ENCODE measurements at places on chromosomes 12 and 14.

DNA sequence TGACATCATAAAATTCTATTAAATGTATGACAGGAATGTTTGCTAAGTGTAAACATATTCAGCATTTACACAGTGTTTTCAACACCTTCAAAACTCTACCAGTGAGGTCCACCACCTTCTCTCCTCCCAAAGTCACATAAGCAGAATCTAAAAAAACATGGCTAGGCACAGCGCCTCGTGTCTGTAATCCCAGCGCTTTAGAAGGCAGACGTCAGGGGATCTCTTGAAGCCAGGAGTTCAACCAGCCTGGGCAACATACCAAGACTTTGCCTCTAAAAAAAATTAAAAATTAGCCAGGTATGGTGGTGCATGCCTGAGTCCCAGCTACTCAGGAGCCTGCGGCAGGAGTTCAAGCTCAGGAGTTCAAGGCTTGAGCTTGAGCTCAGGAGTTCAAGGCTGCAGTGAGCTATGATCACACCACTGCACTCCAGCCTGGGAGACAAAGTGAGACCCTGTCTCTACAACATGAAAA is 30.0 kb downstream of the NUMB start:
- DNase-seq: peak; percentile 11

DNA sequence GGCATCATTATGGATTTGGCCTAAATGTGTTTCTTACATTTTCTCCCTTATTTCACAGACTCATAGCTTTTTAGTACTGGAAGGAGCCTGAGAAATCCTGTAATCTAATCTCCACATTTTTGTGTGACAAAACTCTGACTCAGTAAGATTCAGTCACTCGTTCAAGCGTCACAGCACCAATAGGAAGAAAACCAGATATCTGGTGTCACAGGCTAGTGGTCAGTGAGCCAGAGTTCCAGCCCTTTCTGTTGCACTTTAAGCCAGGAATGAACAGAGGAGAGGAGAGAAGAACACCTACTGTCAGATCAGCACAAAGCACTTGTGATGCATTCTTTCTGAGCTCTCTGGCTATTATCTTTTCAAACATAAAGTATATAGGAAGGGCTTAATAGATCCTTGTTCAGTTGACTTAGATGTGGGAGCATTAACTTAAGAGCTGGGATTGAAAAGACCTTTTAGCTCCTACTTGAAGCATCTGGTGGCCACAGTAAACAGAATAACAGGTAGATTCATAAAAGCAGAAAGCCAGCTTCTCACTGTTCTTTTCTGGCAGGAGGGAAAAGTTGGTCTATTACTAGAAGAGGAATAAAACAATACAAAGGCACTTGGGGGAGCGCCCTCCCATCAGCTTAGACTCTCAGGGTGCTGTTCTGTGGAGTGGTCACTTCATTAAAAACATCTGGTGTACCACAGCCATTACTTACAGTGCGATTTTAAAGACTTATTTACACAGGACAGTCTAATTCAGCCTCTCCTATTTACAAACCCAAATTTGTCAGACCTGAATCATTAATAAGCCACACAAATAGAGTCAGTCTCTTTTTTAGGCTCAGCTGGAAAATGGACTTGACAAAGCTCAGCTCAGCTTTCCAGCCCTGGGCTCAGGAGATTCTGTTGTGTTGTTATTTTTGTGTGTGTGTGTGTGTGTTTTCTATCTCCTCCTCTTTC is 12.2 kb upstream of the NID2 start:
- peak; percentile 17 for DNase-seq

DNA sequence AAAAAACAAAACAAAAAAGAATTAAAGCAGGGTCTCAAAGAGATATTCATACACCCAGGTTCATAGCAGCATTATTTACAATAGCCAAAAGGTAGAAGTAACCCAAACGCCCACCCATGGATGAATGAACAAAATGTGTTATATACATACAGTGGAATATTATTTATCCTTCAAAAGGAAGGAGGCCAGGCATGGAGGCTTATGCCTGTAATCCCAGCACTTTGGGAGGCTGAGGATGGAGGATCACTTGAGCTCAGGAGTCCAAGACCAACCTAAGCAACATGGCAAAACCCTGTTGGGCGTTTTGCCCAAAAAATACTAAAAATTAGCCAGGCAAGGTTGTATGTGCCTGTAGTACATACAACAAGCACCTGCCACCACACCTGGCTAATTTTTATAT is 4.6 kb downstream of the METTL3 start:
- DNase-seq: no peak

- DNase-seq: peak; percentile 64
Observed at GRCh38 chr14:26761532-26761931, 163.7 kb upstream of the NOVA1 start.

DNA sequence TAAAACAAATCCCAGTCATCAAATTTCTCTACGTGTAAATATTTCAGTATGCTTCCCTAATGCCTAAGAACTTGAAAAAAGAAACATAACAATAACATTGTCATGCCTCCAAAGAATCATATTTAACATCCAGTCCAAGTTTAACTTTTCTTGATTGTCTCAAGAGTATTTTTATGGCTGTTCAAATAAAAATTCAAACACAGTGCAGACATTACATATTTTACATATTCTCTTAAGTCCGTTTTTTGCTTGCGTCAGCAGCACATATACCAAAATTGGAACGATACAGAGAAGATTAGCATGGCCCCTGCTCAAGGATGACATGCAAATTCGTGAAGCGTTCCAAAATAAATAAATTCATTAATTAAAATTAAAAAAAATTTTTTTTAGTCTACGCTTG is 23.3 kb upstream of the EEA1 start:
- no peak for DNase-seq

DNA sequence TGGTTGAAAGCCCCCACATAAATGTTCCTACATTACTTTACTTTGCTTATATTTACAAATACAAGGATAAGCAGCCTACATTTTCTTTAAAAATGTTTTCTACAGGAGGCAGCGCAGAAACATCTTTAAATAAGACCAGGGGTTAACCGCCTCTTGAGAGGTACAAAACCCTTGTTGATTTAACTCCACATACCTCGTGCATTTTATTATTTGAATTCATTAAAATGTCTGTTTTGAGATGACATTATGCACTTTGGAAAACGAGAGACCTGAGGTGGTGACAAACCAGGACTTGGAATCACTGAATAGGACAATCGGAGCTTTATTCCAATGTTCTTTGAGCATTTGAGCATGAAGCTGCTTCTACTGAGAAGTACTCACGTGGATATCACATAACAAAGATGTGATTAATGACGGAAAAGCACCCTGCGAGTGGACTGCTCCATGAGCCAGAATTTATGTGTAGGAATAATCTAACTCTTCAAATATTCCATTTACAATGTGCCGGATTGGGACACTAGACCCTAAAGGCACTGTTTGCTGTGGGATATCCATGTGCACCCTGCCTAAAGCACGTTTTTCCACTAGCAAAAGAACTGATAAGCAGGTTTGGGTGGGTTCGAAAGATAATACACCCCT is 746 bp upstream of the DUSP16 start:
- peak; percentile 8 for DNase-seq

DNA sequence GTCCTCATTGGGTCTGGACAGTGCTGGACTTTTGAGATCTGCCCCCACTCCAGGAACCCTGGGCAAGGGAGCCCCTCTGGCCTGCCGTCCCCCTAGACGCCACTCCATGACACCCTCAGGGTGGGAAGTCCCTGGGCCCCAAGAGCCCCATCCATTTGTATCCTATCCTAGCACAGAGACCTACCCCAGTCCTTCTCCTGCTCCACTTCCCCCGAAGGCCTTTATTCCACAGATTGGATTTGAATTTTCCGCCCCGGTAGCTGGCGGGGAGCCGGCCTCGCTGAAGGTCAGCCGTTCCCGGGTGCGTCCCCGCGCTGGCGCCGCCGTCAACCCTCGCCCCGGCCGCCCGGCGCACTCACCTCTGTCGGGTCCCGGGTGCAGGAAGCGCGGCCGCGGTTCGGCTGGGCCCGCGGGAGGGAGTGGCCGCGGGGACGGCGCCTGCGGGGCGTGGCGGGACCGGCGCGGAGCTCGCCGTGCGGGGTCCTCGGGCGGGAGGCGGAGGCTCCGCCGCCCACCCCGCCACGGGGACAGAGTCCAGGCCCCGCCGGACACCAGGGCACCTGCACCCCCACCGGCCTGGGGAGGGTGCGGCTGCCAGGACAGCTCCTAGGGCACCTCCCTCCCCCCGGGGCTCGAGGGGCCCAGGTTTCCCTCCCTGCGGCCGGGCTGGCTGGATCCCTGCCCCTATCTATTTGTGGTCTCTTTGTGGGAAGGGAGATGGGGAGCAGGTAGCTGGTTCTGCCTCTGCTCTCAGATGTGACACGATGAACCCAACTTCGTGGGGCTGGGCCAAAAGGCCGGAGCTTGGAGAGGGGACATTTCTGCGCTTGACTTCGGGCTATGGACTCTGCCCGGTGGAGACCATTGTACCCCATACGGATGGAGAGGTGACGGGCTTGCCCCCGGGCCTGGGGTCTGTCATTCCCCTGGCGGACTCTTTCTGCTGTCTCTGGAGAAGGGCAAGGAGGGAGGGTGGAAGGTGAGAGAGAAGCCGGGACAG is 19.9 kb upstream of the GPR68 start:
- no peak for DNase-seq

- DNase-seq: no peak
Observed at GRCh38 chr12:95096852-95097251, 23.4 kb upstream of the NR2C1 start.

DNA sequence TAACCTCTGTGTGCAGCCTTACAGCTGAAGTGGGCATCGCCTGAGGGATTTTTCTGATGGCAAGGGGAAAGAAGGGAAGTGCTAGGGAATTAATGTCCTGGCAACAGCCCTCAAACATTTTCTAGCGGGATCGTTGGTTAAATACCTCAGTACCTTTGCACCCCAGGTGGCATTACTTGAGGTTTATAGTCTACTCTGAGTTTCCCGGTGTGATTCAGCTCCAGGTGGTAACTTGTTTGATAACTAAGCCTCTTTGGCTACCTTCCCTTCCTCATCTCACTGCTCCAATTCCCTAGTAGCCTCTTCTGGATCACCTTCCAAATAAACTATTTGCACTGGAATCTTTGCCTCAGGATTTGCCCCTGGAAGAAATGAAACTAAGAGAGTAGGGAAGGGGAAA is 237.0 kb upstream of the SSTR1 start:
- no peak for DNase-seq

DNA sequence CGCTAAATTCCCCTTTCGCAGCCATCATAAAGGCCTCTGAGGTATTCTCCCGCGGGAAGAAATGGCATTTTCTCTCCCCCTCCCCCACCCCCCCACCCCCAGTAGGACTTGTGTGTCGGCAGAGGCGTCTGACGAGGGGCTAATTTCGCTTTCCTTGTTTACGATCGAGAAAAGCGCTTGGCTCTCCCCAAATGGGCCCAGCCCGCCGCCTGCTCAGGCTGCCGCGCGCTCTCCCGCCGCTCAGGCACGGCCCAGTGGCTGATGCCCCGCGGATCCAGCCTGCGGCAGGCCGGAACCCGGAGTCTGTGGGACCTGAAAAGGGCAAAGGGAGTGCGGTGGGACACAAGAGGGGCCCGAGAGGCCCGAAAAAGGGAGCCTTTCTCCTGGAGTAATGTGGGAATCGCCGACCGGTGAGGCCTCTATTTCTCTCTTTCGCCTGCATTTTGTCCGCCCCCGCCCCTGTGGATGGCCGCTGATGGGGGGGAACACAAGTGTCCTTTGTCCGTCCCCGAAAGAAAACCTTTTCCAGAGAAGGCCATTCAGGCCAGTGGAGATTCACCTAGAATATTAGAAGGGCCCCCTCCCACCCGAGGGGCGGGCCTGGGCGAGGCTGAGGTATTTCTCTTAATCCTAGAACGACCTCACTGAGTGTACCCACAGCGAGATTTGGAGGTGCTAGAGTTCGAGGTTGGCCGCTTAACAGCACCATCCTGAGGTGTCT is 9.0 kb upstream of the HOXC6 start:
- no peak for DNase-seq

DNA sequence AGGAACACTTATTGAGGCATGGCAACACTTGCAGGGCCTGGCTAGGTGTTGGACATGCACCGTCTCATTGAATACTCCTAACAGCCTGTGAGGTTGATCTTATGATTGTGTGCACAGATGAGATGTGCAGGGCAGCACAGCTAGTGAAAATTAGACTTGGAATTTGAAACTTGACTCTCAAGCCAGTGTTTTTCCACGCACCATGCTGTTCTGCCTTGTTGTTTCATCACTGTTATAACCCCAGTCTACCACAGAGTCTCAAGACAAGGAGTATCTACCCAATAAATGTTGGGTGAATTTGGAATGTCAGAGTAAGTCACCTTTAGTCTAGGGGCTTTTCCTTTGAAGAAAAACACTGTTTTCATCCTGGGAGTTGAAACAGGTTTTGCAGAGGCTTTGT is 55.8 kb upstream of the LRIG3 start:
- DNase-seq: no peak

GRCh38 chr14:31510222-31510621 is 22.4 kb upstream of the GPR33 start:
- peak; percentile 6 for DNase-seq

- DNase-seq: no peak
Observed at GRCh38 chr12:101962486-101962885, 85.1 kb downstream of the DRAM1 start.
